ENCODE measurements at places on chromosomes 3 and 15.

- no peak for DNase-seq
These were observed 12.6 kb upstream of the LCTL start for GRCh38 chr15:66578286-66578875.

DNA sequence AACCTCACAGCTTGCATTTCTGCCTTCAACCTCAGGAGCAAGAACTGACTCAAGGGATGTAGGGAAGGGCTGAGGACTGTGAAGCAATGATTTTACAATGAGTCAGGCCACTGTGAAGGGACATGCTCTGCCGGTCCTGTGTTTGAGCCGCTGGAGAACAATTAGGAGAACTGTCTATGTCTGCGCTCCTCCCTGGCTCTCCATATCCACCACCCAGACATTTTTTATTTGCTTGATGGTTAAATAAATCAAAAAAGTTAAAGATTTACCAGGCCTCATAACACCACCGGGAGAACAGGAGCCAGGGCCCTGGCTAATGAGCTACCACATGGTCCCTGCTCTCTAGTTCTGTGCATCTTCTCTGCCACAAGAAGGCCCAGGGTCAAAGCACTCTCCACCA is 29.6 kb downstream of the SEC61A1 start:
- no peak for DNase-seq

- DNase-seq = no peak
These were observed 61.0 kb upstream of the ANKRD28 start for GRCh38 chr3:15858547-15859506.

- no peak for DNase-seq
These were observed 9.2 kb downstream of the RAP2B start for GRCh38 chr3:153171256-153171655.

DNA sequence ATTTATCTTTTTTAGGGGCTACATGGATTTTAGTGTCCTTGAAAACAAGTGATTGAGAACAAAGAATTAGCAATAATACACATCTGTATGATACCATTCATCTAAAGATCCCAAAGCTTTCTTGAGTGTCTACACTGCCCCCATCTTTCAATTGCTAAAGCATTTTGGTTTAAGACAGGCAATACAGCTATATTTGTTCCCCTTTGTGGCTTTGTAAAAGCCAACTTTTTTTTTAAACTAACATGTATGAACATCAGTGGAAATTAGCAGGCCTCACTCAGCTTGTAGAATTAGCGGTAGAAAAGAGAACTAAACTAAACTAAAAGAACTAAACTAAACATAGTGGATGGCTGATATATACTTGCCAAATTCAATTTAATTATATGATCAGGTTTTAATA is 449.6 kb downstream of the MECOM start:
- no peak for DNase-seq

DNA sequence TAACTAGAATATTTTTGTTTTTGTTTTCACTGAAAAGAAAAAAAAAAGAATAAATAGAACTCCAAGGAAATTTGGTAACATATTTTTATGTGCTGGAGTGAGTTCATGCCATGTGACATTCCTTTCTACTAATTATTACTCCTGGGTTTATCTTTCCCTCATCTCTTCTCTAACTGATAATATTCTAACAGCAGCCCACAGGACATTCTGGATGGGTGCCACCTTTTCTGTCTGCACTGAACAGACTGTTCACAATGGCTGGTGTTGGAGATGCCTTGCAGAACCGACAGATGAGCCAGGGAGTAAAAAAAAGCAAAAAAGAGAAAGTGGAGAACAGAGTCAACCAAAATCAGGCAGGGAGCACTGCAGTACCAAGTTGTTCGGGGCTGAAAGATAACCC is 151.3 kb downstream of the OR4M2 start:
- DNase-seq = no peak

DNA sequence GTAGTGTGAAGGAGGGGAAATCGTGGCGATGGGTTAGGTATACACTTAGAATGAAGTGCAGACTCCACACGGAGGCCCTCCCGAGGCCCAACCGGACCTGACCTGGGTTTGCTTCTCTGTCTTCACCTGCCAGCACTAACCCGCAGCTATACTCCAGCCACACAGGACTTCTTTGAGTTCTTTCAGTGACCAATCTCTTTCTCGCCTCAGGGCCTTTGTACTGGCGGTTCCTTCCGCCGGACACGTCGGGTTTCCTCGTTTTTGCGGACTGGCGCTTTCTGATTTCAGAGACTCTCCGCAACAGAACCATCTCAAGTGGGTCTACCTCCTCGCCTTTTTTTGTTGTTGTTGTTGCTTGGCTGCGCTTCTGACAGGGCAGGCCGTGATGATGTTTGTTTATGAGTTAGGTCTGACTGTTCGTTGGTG is at the start of gene NEIL1:
TSS of gene NEIL1 (plus strand) at position 244 of the 426 bp plus-strand sequence. CDS start 1,867 bp downstream, outside the sequence.
- peak; percentile 62 for DNase-seq

DNA sequence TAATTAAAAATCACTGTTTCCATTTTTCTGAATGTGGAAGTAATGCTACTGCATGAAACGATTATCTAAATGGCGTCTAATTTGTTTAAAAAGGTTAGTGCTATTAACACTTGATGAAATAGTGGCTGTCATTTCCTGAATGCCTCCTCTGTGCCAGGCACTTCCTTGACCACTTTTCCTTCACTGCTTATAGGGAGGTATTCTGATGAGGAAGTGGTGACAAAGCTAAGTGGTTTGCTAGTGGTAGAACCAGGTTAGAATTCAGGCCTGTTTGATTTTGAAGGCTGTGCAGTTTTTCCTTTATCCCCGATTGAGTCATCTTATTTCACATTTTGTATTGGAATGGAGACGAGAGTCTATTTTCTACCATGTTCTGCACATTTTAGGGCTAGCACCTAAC is 119.0 kb downstream of the USP13 start:
- DNase-seq = no peak

GRCh38 chr3:12907729-12908128 is 66.4 kb upstream of the RPL32 start:
- DNase-seq = no peak

- no peak for DNase-seq
These were observed 49.9 kb upstream of the CCDC174 start for GRCh38 chr3:14601692-14602005.

GRCh38 chr15:27059610-27060202 is 88.7 kb downstream of the GABRG3 start:
- peak; percentile 42 for DNase-seq

DNA sequence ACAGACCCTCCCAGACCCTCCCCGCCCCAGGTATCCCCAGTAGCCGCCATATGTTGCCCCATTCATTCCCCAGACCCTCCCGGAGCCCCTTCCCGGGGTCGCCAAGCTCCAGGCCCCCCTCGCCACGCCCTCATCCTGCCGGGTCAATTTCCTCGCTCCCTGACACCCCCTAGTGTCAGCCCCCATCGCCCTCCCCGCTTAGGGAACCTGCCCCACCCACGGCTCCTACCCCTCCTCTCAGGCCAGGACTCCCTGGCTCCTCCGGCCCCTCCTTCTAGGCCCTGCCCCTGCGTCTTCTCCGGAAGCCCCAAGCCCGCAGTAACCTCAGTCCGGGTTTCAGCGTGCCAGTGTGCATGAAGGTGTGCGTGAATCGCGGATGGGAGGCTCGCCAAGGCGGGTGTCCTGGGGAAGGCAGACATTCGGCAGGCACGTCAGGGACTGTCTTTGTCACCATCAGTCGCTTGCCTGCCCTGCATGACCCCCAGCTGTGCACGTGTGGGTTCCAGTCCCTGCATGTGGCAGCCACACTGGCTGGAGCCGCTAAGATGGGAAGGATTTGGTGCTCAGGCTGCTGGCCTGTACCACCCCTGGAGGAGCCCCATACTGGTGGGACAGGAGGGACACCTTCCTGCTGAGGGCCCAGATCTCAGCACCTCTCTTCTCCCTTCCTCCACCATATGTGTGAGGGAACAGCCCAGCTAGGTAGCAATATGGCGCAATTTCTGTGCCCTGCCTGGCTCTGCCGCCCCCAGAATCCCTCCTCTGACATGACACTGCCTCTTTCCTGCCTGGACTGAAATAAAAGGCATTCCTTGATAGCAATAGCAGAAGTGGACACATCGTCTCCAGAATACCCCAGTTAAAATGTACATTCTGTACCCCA is 693 bp downstream of the DISP2 start:
- no peak for DNase-seq

DNA sequence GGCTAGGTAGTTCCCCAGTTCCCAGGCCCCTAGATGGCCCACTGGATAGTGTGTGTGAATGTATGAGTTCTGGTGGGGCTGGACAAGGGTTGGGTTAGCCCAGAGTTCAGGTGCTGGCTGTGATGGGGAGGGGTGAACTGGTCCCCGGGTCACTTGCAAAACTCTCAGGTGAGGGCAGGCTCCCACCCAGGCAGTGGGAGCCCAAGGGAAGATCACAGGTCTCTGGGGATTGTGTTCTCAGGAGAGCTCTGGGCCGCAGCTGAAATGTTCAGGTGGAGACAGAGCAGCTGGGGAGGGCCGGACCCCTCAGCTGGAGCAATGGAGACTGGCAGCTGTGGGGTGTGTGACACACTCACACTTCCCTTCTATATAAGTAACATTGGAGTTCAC is 12.8 kb upstream of the FAM98B start:
- no peak for DNase-seq

DNA sequence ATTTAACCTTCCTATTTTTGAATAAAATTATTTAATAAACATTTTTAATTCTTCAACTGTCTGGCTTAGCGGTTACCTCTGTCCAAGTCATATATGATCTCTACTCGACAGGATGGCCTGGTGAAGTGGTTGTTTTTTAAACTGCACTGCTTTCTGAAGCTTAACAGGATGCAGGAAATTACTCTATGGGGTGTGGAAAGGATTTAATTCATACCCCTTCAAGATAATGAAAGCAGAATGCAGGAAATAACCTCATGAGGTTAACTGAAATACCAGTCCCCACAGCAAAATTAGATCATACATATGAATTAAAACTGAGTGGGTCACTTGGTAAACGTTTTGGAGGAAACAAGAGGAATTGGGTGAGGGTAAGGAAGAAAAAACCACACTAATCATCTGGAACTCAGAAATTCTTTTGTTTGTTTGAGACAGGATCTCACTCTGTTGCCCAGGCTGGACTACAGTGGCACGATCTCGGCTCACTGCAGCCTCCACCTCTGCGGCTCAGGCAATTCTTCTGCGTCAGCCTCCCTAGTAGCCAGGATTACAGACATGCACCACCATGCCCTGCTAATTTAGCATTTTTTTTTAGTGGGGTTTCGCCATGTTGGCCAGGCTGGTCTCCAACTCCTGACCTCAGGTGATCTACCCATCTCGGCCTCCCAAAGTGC is 50.1 kb downstream of the LYSMD4 start:
- DNase-seq = no peak

GRCh38 chr15:33988384-33988783 is 20.1 kb downstream of the CHRM5 start:
- DNase-seq = no peak

- DNase-seq = no peak
These were observed 504.2 kb upstream of the PROK2 start for GRCh38 chr3:72288955-72289691.

GRCh38 chr3:82281205-82281604 is 519.8 kb upstream of the GBE1 start:
- DNase-seq = no peak

- no peak for DNase-seq
These were observed 210.2 kb downstream of the THSD4 start for GRCh38 chr15:71325481-71325880.

GRCh38 chr15:75056036-75056435 is 32.6 kb downstream of the PPCDC start:
- no peak for DNase-seq

DNA sequence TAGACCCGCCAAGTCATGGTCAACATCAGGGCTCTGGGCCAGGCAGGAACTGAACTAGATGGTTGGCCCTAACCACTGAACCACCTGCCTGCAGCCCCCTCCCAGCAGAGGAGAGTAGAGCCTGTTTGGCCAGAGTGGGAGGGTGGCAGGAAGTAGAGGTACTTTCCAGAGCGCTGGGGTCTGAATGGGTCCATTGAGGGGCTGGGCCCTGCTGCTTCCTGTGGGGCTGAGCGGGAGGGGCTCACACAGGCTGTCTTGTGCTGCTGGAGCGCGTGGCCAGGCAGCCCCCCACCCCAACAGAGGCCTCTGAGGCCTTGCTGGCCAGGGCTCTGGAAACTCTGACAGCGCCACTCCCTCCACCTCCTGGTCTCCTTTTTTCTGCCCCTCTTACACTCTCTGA is 17.4 kb downstream of the CSPG4 start:
- no peak for DNase-seq

- no peak for DNase-seq
These were observed 95.6 kb downstream of the FBLN2 start for GRCh38 chr3:13644341-13645117.

GRCh38 chr15:99305761-99306505 is 54.7 kb downstream of the LRRC28 start:
- DNase-seq = peak; percentile 93

DNA sequence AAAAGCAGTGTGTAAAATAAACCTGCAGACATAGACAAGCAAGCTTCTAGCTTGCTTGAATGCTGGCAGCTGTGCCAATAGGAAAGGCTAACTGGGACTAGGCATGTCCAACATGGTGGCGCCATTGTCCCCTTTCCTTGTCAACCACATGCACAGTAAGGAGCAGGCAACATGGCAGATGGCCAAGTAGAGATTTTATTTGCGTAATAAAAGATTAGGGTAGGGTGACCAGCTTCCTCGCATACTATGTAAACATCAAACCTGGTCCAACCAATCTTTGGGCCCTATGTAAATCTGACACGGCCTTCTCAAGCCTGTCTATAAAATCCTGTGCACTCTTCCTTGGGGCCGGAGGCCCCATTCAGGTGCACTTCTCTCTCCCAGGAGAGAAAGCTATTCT is 575.4 kb upstream of the GOLIM4 start:
- DNase-seq = peak; percentile 55

GRCh38 chr3:126932188-126932931 is 50.6 kb upstream of the PLXNA1 start:
- DNase-seq = no peak

DNA sequence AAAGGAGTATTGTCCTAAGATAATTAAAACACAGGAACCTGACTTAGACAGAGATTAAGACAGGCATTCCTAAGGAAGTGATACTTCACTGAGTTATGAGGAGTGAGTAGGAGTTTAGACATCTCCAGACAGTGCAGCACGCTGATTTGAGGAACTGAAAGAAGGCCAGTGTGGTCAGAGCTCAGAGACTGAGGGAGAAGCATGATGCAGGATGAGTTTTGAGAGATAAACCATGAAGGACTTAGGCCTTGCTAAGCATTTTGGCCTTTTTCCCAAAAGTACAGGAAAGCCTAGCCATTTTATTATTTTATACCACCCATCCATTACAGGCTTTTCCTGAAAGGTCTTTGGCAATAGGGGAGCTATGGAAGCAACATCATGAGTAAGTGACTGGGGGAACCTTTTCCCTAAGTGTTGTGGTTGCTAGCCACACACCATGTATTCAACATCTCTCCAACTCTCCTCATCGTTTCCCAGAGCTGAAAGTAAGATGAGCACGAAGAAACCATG is 375.6 kb upstream of the TPRG1 start:
- DNase-seq = no peak

- no peak for DNase-seq
These were observed 1432.1 kb upstream of the GBE1 start for GRCh38 chr3:83193526-83193925.

GRCh38 chr3:195150181-195151118 is 120.5 kb downstream of the XXYLT1 start:
- DNase-seq = no peak

All from HAP-1 (cell line).